ENCODE measurements at places on chromosomes 5 and 9.
A peak's percentile ranks its signal among the peaks of the same experiment; 100 is the strongest.

DNA sequence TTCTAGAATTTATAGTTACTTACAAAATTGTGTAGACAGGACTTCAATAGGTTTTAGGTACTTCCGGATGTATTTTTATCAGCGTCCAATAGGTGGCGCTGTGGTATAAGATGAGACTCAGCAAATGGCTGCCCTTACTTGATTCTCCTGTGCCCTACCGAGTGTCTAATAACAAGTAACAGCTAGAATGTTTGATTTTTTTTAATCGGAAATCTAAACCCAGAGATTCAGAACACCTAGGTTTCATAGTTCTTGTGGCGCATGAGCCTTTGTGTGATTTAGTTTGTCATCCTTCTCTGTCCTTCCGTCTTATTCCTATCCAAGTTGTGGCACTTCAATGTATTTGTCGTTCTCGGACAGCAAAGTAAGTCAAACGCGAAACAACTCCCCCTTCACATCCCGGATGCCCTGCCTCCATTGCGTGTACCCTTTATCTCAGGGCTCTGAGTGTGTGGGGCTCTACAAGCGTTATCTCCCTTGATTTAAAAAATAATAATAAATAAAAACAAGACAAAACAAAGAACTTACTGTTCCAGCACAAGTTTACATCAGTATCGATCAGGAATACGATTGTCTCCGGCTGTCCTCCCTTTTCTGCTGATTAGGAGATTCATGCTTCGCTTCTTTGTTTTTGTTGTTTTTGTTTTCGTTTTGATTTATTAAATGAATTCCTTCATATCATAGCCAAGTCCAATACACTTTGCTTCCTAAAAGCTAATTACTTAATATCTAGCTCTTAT, 50.7 kb upstream of the SLC30A5 start:
- peak; percentile 93 for DNase-seq

- no peak for DNase-seq
These were observed 7.2 kb upstream of the LIFR start for GRCh38 chr5:38563624-38564023.

DNA sequence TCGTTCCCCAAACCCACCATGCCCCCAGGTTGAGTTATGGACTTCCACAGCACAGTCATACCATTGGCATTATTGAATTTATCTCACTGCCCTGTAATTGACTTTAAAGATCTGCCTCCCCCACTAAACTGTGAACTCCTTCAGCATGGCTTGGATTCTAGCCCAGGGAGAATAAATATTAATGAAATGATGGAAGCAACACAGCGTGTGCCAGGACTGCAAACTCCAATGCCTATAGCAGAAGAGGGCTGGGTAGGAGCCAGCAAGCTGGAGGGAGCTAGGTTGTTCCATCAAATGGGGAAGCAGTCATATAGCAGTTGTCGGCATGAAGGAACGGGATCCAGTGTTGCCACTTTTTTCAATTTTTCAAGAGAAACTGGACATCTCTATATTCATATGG, 69.0 kb upstream of the MSX2 start:
- no peak for DNase-seq

- no peak for DNase-seq
These were observed 59.2 kb downstream of the CDH18 start for GRCh38 chr5:19928562-19929421.

DNA sequence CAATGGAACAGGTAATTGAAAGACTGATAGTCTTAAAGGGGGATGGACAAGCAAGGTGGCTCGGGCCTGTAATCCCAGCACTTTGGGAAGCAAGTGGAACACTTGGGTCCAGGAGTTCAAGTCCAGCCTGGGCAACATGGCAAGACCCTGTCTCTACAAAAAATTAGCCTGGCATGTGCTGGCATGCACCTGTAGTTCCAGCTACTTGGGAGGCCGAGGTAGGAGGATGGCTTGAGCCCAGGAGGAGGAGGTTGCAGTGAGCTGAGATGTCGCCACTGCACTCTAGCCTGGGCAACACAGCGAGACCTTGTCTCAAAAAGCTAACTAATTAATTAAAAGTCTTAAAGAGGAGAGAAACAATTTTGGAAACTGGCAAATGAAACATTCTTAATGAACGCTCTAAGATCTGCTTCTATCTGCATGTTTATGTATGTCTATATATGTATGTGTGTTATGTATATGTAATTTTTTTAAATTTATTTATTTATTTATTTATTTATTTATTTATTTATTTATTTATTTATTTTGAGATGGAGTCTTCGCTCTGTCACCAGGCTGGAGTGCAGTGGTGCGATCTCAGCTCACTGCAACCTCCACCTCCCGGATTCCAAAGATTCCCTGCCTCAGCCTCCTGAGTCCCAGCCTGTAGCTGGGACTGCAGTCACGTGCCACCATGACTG, 80.6 kb downstream of the SFXN1 start:
- DNase-seq: no peak

All from B cell (primary cell).